ENCODE measurements at places on chromosomes 1 and 21.
A peak's percentile ranks its signal among the peaks of the same experiment; 100 is the strongest.

GRCh38 chr1:168213349-168213748, 12.5 kb upstream of the SFT2D2 start:
- no peak for DNase-seq

GRCh38 chr1:92484472-92485380, 2.0 kb downstream of the GFI1 start:
- DNase-seq = peak; percentile 44

DNA sequence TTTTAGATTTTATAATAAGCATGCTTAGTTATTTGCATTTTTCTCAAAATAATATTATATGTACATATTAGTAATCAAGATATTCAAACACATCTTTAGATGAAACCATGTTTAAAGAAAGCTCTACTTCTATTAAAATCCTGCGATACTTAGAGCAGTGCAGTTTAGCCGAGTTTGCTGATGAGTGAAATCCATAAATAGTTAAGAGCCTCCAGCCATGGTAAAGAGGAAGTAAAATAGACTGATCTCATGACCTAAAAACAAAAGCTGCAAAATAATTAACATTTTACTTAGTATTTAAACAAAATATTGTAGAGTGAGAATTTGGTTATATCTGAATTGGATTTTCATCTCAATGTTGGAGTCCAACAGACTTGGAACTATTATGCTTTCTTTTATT, 147.4 kb upstream of the NRIP1 start:
- no peak for DNase-seq

DNA sequence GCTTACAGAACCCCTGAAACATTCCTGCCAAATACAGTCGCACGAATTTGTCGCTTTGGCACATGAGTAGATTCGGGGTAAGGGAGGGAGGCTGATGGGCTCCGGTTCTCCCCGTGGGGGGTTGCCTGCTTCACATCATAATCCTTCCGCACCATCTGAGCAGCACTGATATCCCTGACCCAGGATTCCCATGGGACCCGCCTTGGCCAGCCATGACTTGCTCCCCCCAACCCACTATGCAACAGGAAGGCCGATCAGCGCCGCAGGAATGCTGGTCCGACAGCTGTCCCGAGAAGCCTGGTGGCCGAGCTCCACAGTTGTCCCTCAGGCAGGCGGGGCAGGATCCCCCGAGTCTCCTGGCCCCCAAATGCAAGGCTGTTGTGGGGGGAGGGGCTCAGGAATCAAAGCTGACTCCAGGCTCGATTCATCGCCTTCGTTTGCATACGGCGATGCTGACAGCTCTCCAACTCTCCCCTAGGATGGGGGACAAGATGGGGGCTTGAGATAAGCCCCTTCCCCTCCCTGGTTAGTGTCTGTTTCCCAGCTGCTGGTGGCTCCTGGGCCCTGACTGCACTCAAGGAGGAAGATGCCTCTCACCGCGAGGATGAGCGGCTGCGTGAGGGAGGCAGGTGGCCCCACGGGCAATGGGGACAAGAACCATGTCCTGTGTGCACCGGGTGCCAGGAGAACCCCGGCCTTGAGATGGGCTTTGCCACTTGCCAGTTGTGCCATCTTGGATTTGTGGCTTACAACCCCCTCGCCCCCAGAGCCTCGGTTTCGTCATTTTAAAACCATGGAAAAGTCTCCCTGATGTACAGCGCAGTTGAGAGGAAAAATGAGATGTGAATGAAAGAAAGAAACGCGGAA, 9.3 kb downstream of the DRAXIN start:
- no peak for DNase-seq

- no peak for DNase-seq
Observed at GRCh38 chr1:91889717-91890459, 3.9 kb upstream of the TGFBR3 start.

- no peak for DNase-seq
Observed at GRCh38 chr1:54227091-54227602, 27.2 kb downstream of the MRPL37 start.

DNA sequence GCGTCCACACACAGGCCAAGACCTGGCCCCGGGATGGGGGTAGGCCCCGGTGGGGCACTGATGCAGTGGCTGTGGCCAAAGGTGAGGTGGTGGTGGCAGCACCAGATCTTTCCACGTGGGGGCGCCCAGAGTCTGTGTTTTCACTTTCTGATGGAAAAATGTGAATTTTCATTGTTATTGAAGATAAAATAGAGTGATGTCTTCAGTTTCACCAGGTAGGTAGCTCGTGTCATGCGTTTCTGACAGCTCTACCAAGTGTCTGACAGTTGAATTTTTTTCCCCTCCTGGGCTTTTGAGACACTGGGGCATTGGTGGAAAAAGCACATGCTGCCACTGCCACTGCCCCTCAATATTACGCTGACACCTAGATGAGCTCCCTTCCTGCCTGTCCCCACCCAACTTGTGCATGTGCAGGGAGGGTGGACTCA, 40.0 kb upstream of the MAGOH start:
- peak; percentile 54 for DNase-seq

GRCh38 chr1:236515443-236515958, 8.3 kb upstream of the LGALS8 start:
- no peak for DNase-seq

GRCh38 chr21:36587388-36587787, 107.5 kb upstream of the CLDN14 start:
- no peak for DNase-seq

GRCh38 chr1:56933606-56934005, 32.2 kb downstream of the C8B start:
- DNase-seq = no peak

GRCh38 chr1:203360547-203361185, 9.7 kb upstream of the FMOD start:
- DNase-seq = no peak

DNA sequence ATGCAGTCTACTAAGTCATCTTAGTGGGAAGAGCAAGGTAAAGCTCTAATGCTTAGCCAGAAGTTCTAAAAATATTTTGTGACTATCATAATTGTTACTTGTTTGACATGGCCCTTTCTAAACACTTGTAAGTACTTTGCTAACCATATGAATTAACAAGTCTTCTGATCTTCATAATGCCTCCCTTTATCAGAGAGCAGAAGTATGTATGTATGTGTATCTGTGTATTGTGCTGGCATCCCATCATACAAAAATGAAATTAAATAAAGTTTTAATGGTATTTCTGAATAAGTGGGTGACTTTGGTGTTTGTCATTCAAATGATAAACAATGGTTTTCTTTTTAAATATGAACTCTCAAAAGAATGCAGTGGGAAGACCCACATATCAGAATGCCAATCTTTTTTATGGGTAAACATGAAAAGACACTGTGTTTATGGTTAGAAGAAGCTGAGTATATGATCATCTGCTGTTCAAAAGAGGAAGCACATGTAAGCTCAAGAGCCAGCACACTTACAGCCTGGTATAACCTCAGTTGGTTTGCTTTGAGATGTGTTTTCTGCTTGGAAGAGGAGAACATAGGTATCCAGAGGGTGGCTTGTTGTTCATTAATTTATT, 159.6 kb downstream of the CLEC20A start:
- DNase-seq = no peak

GRCh38 chr1:198677871-198678270, 39.0 kb downstream of the PTPRC start:
- no peak for DNase-seq

- no peak for DNase-seq
Observed at GRCh38 chr1:233024199-233024598, 73.8 kb downstream of the NTPCR start.

DNA sequence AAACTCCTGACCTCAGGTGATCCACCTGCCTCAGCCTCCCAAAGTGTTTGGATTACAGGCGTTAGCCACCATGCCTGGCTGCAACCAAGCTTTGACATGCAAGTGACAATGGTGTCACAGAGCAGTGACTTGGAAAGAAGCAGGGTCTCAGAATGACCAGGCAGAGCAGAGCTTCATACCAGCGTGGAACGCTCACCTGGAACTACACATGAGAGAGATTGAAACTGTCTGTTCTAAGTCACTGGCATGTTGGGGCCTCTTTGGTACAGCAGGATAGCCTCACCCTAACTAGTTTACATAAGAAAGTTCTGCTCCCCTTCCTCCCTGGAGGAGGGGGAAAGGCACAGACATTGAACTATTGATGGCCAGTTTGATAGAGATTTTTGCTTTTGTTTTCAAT, 47.5 kb upstream of the ITPKB start:
- no peak for DNase-seq

GRCh38 chr1:92030656-92031107, 897 bp downstream of the EPHX4 start:
- DNase-seq = no peak

DNA sequence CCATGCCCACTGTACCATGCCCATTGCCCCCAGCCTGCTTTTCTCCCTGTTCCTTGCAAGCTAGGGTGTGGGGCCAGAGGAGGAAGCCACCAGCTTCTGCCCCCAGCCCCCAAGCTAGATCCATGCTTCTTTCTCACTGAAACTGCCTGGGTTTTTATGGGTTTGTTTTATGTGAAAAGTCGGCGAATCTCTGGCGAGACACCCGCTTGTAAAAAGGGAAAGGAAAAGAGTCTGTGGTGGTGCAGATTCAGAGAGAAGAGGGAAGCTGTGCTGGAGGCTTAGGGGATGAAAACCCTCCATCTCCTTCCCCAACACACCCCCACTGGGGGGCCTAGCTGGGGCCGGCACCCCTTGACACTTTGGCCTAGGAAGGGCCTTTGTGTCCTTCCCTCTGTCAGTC, 26.2 kb downstream of the GRHL3 start:
- no peak for DNase-seq

DNA sequence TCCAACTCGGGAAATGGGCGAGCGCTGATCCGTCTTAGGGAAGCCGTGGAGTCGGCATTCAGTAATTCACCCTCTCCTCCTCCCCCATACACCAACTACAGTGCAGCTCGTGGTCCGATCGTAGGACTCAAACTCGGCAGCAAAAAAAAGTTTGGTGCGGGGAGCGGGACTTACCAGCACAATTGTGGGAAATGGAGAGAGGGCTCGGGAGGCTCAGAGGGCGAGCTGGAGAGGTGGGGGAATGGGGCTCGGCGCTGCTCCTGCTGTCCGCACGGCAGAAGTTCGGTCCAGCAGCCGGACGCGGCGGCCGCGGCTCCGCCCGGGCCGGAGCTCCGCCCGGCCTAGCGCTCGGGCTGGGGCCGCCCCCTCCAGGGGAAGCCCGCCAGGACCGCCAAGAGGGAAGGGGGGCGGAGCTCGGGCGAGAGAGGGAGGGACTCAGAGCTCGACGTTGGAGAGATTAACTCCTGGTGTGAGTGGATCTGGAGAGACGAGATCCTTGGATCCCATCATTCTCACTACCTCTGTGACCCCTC, 676 bp upstream of the PIAS3 start:
- peak; percentile 65 for DNase-seq

- DNase-seq = no peak
Observed at GRCh38 chr1:53738205-53739108, 507 bp downstream of the GLIS1 start.

- DNase-seq = no peak
Observed at GRCh38 chr1:15692121-15692682, 8.1 kb downstream of the PLEKHM2 start.

DNA sequence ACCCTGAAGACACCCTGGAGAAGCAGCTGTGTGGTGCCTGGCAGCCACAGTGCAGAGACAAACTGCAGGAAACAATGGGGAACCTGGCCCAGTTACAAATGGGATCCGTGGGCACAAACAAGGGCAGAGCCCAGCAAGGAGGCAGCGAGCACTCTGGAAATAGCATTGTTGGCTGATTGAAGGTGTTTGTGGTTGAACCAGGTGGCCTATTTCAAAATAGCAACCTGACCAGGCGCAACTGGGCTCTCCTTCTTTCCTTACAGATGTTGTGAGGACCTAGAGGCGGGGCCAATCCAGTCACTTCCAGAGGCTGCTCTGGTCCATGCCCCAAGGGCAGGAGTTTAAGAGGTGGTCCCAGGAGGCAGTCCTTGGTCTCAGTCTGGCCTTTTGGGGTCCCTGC, 21.7 kb upstream of the ZBTB21 start:
- DNase-seq = no peak

DNA sequence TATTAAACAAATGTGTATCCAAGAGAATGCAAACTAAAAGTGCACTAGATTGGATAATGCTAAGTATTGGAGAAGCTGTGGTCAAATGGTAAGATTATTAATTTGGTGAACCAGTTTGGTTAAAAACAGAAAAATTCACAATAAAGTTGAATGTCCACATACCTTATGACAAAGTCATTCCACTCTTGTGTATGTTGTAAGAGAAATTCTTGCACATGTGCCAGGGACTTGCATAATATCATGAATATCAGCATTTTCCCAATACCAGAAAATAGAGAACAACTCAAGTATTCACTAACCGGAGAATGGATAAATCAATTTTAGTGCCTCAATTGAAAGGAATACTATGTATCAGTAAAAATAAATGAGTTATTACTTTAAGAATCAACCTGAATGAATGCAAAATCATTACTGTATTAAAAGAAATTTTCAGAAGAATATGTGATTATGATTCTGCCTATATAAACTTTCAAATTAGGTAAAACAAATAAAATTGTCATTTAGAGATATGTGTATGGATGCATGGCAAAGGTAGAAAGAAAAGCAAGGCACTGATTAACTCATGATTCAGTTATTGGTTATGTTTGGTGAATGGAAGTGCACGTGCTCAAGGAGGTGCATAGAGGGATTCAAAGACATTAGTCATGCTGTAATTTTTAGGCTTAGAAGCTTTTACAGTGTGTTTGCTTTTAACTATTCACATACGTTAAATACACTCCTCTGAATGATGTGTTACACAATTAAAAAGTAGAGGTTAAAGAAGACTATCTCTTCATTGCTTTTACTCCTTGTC, 217.4 kb upstream of the KCNK2 start:
- no peak for DNase-seq

GRCh38 chr1:204254031-204254661, 40.4 kb upstream of the GOLT1A start:
- no peak for DNase-seq

- DNase-seq = no peak
Observed at GRCh38 chr1:162175379-162176081, 106.0 kb downstream of the NOS1AP start.

DNA sequence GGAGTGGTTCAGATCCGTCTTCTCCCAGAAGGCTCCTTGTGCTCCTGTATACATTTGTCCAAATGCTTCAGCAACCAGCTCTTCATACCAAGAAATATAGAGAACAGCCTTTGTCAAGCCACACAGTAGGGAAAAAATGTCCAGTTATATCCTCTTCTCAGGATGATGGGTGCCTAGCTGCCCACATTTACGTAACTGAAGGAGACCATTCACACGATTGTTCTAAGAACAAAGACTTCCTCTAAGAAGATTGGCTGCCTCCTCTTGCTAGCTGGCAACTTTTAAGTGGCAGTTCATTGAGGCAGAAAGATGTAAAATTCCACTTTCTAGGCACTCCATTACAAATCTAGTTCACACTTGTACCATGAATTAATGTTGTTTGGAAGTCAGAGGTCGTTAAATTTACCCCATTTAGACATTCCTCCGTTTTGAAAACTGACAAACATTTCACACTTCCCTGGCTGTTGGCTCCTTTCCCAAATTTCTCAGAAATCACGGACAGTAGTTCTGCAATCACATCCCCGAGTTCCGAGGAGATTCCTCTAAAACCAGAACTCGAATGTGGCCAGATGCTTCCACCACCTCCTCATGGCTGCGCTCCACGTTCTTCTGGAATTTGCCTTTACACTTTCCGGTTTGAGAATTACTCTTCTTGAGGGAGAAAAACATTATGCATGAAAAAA, 45.6 kb upstream of the CSF1 start:
- no peak for DNase-seq

GRCh38 chr1:169259816-169260215, 107.8 kb downstream of the NME7 start:
- DNase-seq = no peak

GRCh38 chr1:217078078-217078690, 355.0 kb upstream of the ESRRG start:
- no peak for DNase-seq

- peak; percentile 16 for DNase-seq
Observed at GRCh38 chr1:214427871-214428277, 123.5 kb downstream of the PTPN14 start.

All from stimulated activated CD8-positive, alpha-beta memory T cell treated with anti-CD3 and anti-CD28 coated beads, Interleukin-2, amount 100 ng/mL, for 1 hour (primary cell).